ENCODE measurements at places on chromosomes 3 and 15.

DNA sequence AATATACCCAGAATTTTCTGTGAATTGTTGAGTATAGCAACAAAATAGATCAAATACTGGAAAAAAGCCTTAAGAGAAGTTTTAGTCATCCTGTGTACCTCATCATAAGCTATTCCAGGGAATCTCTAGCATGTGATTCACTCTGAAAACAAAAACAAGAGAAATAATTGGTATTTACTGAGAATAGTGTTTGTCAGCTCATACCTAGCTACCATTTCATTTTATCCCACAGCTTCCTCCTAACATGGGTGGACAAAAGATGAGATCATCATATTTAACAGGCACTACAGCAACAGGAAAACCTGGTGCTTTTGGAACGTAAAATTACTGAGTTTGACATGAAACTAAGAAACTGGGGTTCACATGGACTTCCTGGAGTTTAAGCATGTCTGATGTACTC is 753.5 kb upstream of the NECTIN3 start:
- no peak for DNase-seq

GRCh38 chr3:37466660-37467359 is 292.4 kb upstream of the LRRFIP2 start:
- DNase-seq: no peak

DNA sequence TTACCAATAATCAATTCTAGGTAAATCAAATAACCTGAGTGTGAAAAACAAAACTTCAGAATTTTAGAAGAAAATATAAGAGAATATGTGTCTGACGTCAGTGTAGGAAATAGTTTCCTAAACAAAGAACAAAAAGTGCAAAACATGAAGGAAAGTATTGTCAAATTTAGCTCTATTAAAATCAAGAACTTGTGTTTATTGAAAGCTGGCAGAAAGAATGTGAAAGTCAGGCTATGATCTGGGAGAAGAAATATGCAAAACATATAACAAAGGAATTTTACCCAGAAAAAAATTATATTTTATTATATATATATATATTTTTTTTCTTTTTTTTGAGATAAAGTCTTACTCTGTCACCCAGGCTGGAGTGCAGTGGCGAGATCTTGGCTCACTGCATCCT is 129.1 kb upstream of the ANKRD28 start:
- no peak for DNase-seq

DNA sequence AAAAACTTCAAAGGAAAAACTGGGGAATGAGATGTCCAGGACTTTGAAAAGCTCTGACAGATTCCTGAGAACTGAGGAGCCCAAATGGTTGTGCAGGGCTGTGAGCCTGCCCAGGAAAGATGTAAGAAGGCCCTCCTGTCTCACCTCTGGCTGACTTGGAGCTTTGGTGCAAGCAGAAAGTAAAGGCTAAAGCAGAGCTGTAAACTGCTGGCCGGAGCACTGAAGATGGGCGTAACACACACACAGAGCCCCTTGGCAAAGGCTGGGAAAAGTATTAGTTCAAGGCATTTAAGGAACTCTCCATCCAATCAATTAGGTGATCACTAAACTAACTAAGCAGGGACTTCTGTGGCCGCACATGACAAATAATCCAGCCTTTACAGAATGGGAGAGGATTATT is 144.1 kb upstream of the HACD2 start:
- DNase-seq: no peak

DNA sequence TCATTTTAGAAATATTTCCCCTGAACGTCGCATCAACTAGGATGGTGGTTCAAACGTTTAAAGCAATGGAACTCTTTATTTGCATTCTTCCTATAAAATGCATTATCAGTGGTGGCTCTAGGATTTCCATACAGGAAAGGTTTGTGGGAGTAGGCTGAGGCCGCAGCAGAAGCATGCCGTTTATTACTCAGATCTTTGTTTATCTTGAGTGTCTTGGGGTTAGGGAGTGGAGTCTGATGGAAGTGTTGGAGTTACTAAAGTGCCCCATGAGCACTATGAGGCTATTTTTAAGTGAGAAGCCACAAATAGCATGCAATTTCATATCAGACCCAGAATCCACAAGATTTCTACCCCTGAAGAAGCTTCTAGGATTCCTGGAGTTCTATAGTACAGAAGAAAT is 26.2 kb downstream of the ATOSA start:
- no peak for DNase-seq

DNA sequence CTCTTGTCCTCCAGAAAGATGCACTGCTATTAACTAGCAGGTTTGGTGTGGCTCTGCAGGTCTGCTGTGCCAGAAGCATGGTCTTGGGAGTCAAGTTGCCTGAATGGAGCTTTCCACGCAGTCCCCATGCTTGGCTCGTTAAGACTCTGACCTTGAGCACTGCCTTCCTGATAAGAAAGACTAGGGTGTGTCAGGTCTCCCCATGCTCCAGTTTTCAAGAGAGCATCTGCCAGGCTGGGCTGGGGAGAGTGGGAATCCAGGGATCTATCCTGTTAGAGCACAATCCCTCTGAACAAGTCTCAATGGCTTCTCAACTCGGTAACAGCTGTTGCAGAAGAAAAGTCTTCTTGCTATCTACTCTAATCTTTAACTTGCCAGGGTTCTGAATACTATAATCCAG is 98.2 kb downstream of the TJP1 start:
- DNase-seq: no peak
